ENCODE measurements at places on chromosomes 7 and 10.

GRCh38 chr10:86387178-86387794, 20.7 kb upstream of the GRID1 start:
- DNase-seq = no peak

GRCh38 chr10:44786286-44786850, 124.8 kb upstream of the TMEM72 start:
- no peak for DNase-seq

DNA sequence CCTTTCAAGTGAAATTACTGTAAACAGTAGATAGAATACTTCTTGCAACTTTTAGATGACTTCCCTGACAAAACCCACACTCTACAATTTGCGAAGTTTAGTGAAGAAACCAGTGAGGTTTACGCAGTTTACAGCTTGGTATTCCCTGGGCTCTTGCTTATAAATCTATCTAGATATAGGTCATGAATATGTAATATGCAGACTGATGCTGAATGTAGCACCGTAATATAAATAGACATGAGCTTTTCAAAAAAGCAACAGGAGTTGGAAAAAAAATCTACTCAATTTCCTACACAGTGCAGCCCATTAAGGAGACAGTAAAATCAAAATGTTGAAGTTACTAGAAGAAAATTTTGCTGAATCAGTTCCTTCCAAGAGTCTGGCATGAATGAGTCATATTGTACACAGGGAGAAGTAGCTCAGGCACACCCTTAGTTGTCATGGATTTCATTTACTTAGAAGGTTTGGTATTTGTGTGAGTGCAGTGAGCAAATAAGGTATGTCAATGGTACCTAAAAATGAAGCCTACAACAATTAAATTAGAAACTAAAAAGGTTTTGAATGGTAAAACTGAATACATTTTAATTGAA, 67.7 kb upstream of the NEUROD6 start:
- DNase-seq = no peak

DNA sequence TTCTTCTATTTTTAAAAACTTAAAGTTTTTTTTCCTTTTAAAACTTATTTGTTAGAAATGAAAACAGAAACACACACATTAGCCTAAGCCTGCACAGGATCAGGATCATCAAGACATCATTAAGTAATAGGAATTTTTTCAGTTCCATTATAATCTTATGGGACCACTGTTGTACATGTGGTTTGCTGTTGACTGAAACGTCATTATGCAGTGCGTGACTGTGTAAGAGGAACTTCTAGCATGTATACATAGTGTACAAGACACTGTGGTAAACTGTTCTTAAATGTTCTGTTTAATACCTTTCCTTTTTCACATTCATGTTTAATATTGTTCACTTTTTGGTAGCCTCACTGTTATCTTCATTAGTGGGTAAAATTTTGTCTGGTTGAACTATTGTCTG, 12.1 kb downstream of the ENTPD7 start:
- no peak for DNase-seq

GRCh38 chr7:158529181-158530096, 58.2 kb downstream of the PTPRN2 start:
- DNase-seq = no peak

DNA sequence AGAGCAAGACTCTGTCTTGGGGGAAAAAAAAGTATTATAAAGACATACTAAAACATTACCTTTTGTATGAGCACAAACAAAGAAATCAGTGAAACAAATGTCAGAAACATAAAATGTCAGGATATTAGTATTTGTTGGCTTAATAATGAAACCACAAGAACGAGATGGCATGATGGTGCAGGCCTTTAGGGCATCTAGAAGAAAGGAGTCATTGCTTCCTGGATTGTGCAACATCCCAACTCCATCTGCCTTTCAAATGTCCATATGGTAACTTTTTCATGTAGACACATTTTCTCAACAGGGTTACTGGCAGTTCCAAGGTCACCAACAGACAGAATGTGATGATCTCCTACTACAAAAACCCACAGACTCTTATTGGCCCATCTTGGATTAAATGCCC, 96.6 kb downstream of the ZNF248 start:
- no peak for DNase-seq

DNA sequence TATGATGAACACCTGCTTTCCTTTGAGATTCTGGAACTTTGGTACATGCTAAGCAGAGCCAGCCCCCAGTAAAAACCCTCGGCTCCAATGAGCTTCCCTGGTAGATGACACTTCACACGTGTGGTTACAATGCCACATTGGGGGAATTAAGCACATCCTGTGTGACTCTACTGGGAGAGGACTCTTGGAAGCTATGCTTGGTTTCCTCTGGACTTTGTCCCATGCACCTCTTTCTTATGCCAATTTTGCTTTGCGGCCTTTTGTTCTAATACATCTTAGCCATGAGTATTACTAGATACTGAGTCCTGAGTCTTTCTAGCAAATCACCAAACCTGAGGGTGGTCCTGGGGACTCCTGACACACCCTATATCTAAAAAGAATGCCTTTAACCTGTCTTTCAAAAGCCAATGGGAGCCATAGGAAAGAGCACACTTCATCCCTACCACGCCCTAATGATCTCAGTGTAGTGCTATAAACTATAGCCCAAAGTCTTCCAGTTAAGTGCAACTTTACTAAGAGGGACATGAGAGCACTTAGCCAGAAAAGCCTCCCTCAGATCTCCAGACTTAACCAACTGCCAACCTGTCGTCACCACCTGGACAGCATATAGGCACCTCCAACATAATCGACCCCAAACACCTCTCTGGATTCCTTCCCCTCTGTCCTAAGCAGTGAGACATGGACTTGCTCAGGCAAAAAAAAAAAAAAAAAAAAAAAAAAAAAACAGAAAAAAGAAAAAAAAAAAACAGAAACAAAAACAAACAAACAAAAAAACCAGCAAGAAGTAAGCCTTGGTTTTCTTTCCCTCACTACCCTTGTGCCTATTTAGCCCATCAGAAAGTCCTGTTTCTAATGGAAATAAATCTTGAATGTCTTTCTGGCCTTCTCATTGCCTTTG, 37.4 kb downstream of the CCDC6 start:
- DNase-seq = no peak

DNA sequence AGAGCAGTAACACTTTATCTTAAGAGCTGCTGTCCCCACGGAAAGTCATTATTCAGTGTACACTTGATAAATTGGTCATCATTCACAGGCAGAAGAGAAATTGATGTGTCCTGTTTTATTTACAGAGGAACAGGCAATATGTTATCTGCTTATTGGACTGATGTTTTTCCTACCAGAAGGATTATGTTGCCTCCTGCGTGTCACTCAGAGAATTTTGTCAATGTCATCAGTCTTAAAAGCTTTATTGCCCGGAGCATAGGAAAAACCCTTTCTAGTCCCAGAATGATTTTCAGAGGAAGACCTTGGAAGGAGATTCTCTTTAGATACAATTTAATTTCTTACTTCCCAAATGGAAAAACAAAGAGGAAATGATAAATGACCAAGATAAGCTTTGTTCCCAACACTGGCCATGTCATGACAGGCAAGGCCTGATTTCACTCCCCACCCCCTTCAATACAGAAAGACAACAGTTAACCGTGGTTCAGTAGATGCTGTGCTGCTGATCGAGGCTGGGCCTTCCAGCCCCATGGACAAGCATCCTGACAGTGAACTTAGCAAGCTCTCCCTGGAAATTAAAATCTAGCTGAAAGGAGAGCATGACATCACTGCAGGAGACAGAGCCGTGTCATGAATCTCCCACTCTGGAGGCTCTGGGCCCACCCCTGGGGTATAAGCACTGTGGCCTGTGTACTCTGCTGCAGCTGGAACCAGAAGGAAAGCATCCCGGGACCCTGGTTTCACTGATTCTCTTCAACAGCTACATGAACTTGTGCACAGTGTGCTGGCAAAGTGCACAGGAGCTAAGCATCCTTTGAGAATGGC, 118.8 kb upstream of the LYZL2 start:
- DNase-seq = no peak

DNA sequence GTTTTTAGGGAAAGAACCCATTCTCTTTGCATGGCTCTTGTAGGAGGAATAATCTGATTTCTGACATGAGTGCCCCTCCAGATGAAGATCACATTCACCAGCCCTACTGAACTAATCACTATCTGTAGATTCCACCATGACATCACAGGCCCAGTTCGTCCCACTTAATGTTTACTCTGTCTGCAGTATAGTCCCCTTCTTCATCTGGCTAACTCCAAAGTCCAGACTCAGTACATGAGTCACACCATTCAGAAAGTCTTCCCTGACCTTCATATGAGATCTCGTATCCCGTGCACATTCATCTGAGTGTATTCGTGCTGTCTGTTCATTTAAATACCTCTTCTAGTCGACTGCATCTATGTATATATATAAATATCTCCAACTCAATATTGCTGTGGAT, 366.5 kb upstream of the AKR1E2 start:
- DNase-seq = no peak

DNA sequence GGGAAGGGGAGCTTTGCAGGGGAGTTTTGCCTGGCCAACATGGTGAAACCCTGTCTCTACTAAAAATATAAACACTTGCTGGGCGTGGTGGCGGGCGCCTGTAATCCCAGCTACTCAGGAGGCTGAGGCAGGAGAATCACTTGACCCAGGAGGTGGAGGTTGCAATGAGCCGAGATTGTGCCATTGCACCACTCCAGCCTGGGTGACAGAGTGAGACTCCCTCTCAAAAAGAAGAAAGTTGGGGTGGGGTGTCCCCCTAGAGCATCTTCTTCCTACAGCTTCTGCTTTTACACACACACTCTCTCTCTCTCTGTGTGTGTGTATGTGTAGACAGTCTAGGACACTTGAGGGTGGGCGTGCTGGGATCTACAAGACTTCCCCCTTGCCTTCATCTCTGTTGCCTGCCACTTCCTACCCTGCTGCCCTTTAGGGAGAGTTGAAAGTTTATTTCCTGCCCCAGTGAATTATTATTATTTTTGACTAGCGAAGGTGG, 21.7 kb downstream of the PLAU start:
- no peak for DNase-seq

GRCh38 chr7:140205600-140205999, 28.8 kb upstream of the KDM7A start:
- DNase-seq = no peak

DNA sequence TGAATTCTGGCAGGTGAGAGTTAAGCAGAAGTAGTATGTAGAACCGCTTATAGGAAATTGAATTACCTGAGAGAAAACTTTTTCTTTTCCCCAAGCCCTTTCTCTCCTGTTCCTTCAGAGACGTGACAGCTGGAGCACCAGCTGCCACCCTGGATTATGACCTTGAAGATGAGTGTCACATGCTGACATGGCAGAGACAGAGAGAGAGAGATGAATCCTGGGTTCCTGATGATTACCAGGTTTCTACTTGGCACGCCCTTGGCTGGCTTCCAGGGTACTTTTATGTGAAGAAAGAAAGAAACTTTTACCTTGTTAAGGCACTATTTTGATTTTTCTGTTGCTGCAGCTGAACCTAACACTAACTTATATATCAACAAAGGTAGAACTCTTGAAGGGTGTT, 99.9 kb downstream of the GPR26 start:
- no peak for DNase-seq

GRCh38 chr7:131802195-131802864, 245.9 kb upstream of the PODXL start:
- no peak for DNase-seq

- DNase-seq = no peak
Measured at GRCh38 chr7:27122077-27122910, 8.3 kb downstream of the HOXA4 start.

DNA sequence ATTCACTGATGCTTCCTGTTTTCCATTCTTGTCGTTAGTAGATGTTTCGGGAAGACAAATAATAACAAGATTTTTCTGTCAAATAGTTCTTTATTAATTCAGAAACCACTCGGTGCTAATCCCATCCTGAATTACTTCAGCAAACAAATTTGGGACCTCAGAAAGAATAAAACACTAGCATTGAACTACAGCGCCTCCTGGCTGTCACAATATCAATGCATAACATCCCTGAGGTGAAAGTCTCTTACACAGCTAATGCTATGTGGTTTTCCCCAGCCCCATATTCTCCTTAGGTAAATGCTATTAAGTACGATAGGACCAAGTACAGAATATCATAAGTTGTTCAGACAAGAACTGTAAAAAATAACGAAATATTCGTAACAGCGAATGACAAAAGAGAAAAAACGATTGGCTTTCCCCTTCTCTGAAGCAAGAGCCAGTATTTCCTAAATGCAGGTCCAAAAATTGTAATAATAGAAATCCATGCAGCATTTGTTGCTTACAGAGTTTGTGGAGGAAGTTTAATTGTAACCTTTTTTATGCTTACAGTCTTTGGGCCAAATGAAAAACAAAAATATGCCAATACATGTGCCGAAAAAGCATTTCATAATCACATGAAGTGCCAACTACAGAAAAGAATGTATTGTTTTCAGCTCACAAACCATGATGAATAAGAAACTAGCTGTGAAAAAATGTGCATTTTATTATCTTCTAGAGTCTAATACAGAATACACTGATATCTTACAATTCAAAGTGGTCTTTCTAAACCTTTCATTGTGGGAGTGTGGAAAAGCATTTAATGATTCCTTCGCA, 47.3 kb downstream of the MYPN start:
- peak; percentile 30 for DNase-seq

- DNase-seq = no peak
Measured at GRCh38 chr10:21393931-21394330, 131.6 kb downstream of the SKIDA1 start.

DNA sequence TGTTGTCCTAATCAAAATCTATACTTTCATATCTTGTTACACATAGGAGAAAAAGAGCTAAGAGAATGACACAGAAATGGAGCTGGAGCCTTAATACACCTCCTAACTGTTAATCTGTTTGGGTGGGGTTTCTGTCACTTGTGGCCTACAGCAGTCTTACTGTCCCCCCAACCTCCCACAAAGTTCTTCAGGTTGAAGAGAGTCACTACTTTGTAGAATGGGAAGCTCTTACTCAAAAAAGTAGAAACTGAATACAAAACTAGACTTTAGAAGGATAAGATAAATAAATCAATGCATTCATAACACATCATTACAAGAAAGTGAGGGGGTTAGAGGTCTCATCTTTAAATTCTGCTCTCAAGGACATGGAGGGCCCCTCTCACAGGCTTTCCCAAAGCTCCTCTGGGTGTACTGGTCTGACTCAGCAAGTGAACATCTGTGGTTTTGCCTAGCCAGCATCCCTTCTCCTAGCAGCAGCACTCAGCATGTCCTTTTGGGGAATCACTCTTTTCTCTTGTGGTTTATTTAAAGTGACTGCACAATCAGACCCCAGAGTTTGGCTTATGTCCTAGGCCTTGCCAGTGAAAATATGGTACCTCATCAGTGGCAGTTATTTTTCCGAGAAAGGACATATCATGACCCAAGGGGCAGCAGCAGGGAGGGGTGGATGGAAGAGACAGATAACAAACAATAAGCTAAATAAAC, 2.0 kb upstream of the BLVRA start:
- DNase-seq = no peak

- no peak for DNase-seq
Measured at GRCh38 chr10:29353305-29353704, 64.4 kb downstream of the LYZL1 start.

Measured in activated T-helper 9 cell treated with anti-CD3 and anti-CD28 coated beads, Interleukin-2, amount 50 U/mL, for 16 hours (primary cell).